Large intestine (tissue), 12 donors: ENCODE measurements at places on chromosomes 3 and 15.

DNA sequence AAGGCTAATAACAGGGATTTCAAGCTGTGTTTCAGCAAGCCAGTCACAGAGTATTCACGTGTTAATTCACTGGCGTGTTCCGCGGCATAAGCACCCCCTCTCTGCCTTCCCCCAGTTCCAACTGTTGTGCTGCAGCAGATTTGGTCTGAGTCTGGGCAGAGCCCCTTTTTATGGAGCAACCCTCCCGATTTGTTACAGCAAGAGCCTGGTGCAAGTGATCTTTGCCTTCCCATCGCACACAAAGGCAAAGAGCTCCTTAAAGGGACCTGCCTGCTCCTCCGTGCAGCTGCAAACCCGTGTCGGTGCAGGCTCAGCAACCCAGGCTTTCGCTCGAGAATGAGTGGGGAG, 170.5 kb downstream of the KCNAB1 start:
- DNase-seq, result no peak

DNA sequence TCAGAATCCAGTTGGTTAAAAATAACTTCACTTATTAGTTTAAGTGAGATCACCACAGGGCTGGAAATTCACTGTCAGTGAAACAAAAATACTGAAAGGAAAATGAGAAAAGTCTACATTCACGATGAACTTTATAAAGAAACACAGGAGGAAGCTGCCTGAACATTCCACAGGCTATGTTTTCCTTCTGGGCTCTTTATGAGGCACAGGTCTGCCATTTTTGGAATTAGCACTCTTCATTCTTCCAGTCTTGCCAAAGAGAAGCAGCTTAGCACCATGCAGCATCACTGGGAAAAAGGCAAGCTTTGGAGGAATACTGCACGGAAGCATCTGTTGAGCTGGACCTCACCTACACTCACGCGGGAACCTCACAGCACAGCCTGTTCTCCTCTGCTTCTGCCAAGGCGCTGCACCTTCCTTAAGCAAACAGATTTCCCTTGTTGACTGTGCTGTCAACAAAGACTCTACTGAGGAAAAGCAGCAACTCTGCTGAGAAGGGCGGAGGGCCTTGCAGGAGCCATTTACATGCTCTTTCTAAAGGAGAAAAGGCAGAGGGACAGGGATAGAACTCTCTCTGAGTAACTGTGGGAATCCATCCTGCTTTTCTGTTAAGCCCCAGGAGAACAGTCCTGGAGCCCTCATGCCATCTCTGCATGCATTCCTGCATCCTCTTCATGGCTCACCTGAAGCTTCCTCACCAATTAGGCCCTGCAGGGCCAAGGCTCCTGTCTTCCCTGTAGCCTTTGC, 15.7 kb downstream of the SUSD5 start:
- DNase-seq, result no peak

DNA sequence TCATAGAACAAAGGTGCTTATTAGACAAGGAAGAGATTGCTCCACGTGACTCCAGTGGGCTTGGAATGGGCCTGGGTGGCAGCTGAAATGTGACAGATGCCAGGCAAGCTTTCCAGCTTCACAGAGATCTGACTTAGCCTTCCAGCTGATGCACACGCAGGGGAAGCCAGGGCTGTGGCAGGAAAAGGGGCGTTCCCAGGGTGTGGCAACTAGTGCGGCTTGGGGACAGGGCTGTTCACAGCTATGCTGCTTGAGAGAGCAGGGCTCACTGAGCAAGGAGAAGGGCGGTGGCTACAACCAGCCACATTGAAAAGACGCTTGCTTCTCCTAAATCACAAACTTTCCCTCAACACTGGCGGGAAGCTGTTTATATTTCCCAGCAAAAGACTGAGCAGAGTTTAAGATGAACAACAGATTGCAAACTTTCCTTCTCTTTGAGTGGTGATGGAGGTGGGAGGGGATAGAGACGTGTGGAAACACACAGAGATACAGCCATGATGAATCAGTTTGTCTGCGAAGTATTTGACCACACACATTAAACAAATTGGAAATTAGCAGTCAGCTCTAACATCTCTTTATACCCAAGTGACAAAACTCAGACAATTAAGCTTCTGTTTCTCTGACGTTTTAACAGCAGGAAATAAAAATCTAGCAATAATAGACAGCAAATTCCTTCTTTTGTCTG, 127.5 kb downstream of the BDH1 start:
- DNase-seq, result peak; percentile 21

- DNase-seq, result peak; percentile 25
These were observed 526.0 kb downstream of the FOXP1 start for GRCh38 chr3:71057526-71057894.
